Right cardiac atrium (tissue), 5 donors: ENCODE measurements at places on chromosomes 11 and 22.

GRCh38 chr22:49770547-49771265 is 57.0 kb downstream of the BRD1 start:
- DNase-seq, result peak; percentile 53

DNA sequence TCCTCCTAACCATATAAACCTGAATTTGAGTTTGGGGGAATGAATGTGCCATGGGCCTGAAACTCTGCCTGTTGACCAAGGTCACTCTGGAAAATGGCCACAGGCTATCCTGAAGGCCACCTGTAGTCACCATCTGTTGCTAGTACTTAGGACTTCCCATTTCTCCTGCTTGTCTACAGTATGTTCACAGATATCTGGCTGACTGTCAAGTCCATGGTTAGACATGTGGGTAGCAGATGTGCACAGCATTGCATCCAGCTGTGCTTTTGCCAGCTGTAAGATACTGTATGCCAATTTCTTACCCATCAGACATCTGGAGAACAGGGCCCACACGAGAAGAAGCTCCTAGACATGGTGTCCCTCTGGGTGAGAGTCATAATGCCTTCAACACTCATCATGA is 475.4 kb downstream of the INSC start:
- DNase-seq, result no peak

- no peak for DNase-seq
Observed at GRCh38 chr11:134260503-134260902, 7.1 kb downstream of the ACAD8 start.

DNA sequence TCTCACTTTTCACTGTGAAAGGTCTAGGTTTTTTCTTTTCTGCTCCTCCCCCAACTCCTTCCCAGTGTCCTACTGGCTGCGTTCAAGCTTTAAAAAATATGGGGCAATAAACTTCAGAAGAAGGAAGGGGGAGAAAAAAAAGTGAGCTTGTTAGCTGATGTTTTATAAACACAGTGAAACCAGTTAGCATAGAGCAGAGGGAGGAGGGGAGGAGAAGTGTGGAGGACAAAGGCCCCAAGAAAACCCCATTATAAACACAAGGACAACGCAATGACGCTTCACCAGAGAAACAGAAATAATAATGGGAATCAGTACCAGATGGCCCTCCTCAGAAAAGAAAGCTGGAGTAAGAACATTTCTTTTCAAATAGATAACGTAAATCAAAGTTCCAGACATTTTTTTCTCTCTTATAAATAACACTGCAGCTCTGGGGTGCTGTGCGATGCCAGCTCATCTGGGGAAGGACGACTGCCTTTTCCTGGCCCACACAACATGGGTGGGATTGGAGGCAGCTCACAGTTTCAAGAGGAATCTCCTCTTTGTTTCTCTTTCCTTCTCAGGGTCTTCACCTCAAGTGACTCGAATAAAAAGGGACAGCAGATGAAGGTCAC is 235.4 kb upstream of the NARS2 start:
- DNase-seq, result no peak

DNA sequence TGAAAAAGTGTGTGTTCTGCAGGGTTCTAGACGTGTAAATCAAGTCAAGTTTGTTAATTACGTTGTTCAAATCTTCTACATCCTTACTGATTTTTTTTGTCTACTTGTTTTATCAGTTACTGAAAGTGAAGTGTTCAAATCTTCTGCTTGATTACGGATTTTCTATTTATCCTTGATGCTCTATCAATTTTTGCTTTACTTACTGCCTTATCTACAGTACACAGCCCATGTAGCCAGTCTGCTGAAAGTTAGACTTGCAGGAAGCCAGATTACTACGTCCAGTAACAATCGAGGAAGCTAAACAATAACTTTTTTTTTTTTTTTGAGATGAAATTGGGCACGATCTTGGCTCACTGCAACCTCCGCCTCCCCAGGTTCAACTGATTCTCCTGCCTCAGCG is 15.6 kb upstream of the C11orf24 start:
- no peak for DNase-seq

DNA sequence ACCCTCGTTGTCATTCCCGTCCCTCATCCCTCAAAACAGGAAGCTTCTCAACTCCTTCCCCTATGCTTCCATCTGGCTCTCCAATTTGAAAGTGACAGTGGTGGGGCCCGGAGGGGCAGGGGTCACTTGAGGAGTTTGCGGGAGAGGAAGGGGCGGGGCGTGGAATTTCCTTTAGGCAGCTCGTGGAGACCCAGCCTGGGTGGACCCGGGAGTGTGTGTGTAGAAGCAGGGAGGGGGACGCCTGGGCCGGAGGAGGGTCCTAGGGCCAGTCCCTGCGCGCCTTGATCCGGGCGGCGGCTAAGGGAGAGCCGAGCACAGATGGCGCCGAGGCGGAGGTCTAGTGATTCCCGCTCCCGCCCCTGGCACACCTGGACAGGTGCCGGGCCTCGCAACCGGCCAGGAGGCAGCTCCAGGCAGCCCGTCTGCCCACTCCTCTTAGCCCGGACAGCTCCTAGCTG is 7.8 kb upstream of the PAX6 start:
- DNase-seq, result no peak

GRCh38 chr11:11909727-11910126 is 68.0 kb downstream of the USP47 start:
- DNase-seq, result no peak
